Left colon (tissue), 2 donors: ENCODE measurements at places on chromosomes 13 and 19.

DNA sequence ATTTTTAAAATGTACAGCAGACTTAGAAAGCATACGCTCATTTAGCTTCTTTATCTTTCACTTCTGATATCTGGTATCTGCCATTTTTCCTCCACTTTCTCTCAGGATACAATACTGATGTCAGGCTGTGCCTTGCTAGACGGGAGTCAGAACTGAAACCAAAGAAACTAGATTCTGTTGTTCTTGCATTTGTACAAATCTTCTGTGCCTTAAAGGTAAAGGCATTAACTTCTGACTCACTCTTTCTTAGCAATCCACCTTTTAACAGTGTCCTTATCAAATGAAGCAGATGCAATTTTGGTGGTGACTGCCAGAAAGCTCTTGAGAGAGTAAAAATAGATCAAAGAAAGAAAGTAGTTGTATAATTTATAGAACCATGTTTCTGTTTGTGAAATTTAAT lies 370.4 kb downstream of the PCDH20 start:
- DNase-seq: no peak

DNA sequence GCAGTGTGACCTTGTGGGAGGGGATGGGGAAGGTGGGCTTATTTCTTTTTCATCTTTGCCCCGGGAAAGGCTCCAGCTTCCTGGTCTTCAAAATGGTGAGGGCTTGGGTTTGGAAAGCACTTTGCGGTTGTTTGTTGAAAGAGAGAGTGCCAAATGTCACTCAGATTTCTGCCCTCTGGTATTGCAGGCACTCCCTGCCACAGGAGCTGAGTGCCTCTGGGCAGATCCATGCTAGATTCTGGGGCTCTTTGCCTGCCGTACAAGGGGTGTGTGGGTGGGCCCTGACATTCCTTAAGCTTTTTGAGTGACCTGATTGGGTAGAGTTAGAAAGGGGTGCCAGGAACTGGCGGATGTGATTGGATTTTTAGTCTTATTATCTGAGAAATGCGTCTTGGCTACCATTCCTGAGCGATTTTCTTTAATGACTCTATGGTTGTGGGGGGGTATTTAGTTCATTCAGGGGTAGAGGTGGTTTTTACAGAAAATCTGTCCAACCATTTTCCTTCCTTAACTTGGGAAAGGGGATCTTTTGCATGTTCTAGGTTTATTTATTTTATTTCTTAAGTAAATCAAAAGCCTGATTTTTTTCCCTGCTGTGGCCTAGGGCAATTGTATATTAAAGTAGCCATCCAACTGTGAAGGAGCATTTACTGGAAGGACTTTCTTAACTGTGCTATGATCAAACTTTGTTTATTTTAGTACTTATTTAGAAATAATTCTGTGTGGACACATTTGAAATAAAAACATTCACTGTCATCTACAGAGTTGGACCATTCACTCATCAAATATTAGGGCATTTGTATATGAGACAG lies 3.2 kb downstream of the ARHGAP35 start:
- DNase-seq: peak; percentile 30

GRCh38 chr13:95253033-95253432 lies 48.2 kb downstream of the ABCC4 start:
- no peak for DNase-seq

DNA sequence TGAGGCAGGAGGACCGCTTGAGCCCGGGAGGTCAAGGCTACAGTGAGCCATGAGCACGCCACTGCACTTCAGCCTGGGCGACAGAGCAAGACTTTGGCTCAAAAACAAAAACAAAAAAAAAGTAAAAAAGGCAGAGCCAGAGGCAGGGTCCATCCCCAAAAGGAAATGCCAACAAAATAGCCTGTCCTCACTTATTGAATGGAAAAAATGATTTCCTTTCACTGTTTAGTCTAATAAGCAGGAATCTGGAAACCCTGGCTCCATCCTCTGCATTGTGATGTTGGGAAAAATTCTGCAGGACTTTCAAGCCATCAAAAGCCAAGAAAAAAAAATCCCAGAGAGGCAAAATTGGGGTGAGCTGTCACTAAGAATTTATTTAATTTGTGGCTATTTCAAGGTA lies 23.2 kb downstream of the ZIC5 start:
- DNase-seq: no peak

GRCh38 chr19:18292462-18292809 lies 11.0 kb upstream of the JUND start:
- DNase-seq: no peak

DNA sequence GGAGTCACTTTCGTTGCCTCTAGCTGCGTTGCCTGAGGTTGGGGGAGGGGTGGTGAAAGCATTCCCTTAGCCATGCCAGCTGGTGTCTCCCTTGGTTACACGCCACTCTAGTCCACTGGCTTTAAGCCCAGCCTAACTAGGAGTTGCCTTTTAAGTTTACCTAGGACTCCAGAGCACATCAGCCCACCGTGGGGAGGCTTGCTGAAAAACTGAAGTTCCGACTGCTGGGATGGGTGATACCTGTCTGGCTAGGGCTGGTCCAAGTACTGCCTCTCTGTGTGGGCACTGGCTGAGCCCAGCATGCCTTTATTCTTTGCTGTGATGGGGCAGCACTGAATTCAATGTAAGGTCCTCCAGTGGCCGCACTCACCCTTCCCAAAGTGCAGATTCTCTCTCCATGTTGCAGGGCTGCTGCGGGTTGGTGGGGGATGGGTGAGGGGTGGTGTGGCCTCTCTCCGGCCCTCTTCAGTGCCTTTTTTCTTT lies 11.8 kb upstream of the CEACAM1 start:
- no peak for DNase-seq

DNA sequence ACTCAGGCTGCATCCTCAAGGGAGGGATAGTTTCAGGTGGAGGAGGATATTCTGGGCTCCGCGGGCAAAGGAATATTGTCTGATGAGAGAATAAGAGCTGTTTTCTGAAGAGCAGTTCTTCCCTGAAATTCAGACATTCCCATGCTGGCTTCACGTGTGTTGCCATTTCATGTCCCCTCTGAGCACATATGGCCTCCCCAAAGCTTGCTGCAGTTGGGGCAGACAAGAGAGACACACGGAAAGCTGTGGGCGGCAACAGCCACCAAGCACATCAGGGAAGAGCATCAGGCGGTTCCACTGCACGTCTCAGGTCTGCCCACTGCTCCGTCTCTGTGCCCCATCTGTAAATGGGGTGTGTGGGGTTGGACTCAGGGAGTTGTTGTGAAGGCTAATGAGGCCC lies 247.5 kb upstream of the TSHZ3 start:
- no peak for DNase-seq

- DNase-seq: no peak
Measured at GRCh38 chr13:108895220-108895704, 265.9 kb downstream of the MYO16 start.

DNA sequence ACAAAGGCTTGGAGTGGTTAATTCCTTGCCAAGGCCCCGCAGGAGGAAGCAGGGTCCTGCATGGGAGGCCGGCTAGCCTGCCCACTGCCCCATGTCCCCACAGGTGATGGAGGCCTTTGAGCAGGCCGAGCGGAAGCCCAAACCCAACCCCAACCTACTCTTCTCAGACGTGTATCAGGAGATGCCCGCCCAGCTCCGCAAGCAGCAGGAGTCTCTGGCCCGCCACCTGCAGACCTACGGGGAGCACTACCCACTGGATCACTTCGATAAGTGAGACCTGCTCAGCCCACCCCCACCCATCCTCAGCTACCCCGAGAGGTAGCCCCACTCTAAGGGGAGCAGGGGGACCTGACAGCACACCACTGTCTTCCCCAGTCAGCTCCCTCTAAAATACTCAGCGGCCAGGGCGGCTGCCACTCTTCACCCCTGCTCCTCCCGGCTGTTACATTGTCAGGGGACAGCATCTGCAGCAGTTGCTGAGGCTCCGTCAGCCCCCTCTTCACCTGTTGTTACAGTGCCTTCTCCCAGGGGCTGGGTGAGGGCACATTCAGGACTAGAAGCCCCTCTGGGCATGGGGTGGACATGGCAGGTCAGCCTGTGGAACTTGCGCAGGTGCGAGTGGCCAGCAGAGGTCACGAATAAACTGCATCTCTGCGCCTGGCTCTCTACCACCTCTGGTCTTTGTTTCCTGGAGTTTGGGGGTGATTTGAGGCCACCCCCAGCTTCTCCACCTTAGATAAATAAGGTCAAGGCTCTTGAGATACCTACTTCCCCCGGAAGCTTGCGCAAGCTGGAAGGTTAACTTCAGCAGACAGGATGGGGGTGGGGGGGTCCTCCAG lies 2.6 kb downstream of the B3GNT8 start:
- DNase-seq: no peak

DNA sequence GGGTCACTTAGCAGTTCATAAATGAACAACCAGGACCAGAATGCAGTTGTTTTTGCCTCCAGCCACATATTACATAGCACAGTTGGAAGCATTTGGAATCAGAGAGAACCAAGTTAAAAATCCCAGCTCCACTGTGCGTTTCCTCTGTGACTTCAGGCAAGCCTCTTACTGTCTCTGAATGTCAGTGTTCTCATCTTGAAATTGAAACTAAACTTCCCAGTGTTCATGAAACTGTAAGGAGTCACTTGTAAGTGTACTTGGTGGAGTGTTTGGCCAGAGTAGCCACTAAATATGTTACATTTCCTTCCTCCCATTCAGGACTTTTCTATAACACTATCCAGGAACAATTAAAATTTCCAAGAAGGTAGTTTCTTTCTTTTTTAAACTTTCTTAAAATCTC lies 276.8 kb downstream of the KCNRG start:
- no peak for DNase-seq

DNA sequence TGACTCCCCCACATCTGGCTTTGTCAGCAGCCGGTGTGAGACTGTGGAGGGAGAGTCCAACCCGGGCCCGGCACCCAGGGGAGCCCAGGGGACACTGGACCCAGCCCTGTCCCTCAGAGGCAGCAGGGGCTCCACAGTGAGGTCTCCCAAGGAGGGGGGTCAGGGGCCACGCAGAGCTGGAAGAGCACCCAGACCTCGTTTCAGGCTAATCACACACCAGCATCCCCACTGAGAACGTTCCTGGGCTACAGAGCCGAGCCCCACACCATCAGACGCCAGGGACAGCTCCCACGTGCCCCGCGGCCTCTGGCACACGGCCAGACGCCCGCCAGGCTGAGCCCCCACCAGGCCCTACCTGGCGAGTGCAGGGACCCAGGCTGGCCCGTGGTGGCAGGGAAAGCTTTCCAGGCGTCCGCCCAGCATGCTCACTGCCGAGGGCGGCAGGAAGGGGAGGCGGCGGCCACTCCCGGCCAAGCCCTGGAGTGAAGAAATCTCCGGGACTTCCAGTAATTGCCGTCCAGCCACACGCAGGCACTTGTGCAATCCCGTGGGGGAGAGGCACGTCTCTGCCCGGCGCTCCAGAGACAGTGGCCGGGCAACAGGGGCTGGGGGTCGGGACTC lies 19.2 kb downstream of the SBNO2 start:
- DNase-seq: peak; percentile 86

DNA sequence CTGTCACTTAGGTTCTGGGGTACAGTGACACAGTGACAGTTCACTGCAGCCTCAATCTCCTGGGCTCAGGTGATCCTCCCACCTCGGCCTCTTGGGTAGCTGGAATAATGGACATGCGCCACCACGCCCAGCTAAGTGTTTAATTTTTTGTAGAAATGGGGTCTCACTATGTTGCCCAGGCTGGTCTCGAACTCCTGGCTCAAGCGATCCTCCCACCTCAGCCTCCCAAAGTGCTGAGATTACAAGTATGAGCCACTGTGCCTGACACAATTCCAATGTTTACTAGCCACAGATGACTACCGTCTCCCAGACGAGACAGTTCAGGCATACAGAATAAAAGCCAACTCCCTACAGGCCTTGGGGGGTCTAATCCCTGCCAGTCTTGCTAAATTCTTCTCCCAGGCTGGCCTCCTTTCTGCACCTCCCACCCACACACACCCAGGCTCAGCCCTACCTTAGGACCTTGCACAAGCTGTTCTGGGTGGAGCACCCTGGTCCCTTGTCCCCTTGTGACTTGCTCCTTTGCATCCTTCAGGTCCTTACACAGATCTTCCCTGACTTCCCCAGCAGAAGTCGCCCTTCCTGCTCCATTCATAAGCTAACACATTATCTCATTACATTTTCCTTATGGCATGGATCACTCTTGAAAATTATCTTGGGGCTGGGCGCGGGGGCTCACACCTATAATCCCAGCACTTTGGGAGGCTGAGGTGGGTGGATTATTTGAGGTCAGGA lies 106.4 kb downstream of the INSR start:
- no peak for DNase-seq

GRCh38 chr13:74596691-74597090 lies 462.5 kb upstream of the KLF12 start:
- DNase-seq: no peak

DNA sequence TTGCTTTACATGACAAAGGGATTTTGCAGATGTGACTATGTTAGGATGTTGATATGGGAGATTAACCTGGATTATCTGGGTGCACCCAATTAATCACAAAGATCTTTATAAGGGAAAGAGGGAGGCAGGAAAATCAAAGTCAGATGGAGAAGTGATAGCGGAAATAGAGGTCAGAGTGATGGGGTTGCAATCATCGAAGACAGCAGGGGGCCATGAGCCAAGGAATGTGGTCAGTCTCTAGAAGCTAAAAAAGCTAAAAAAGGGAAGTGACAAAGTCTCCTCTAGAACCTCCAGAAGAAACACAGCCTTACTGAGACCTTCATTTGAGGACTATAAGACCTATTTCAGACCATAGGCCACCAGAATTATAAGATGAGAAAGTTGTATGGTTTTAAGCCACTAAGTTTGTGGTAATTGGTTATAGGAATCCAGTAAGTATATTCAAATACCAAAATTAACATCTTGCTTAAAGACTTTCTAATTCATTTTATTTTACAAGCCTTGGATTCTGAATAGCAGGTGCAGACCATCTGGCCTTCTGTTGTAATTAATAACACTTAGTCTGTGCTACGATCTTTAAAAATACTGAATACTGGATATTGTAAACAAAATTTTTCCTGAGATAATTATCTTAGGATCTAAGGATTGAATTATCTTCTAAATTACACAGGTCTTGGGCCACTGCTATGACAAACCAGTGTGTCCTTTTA lies 493.4 kb upstream of the PCDH20 start:
- no peak for DNase-seq

GRCh38 chr19:36577271-36577996 lies 4.3 kb upstream of the ZNF529 start:
- no peak for DNase-seq

DNA sequence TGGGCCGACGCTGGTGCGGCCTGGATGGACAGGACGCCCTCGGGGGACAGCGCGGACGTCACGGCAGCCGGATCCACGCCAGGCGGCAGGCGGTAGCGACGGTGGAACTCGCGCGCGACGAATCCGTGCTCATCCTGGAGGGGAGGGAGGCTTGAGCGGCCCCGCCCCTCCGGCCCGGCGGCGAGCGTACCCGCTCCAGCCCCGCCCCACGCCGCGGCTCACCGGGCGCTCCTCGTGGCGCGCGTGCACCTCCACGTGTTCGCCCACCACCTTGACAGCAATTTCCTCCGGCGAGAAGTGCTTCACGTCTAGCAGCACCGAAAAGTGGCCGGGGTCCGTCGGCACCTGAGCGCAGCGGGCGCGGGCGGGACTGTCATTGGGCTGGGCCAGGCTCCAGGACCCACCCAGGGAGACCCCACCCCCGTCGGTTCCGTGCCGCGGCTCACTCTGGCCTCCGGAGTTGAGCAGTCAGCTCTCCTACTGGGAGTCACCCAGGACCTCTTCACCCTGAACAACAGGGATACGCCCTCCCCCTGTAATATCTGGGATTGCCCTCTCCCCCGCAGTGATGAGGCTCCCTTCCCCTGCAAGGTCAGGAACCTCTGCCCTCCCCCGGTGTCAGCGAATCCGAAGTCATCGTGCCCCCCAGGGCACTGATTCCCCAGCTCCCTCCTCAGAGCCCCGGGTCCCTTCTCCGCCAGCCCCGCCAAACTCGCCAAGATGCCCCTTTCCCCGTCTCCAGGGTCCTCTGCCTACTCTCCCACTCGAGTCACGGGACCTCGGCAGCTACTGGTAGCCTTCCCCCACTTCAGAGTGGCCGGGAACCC lies 1.1 kb downstream of the HSPB6 start:
- DNase-seq: peak; percentile 75

GRCh38 chr19:53870485-53870844 lies 2.8 kb downstream of the MYADM start:
- peak; percentile 61 for DNase-seq
